Activated CD8-positive, alpha-beta T cell treated with anti-CD3 and anti-CD28 coated beads, Interleukin-2, amount 10 ng/mL, durations not matched to agents 7 days and 5 days (primary cell): ENCODE measurements at places on chromosomes 6 and 20. TPM values are rescaled to one million over a fixed set of nuclear protein-coding genes. Genes with fewer than 3 reads are reported as not detected.

DNA sequence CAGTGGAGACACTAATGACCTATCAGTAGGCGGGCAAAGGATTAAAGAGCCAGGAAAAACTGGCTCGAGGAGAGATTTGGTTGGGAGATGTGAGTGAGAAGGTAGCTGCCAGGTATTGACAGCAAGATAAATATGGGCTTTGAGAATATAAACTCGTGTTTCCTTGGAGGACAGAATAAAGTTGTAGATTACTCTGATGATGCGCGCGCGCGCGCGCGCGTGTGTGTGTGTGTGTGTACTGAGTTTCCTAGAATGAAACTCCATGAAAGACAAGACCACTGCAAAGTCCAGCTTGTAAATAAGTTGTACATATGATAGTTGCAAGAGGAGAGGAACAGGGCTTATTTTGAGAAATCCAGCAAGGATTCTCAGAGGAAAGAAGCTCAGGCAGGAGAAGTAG lies 13.3 kb upstream of the TREM2 start:
- no peaks in the 10 kb centered on the region for H3K4me1 ChIP-seq
- H3K4me3 ChIP-seq = no peak overlapping the region
- no peaks in the 10 kb centered on the region for H3K36me3 ChIP-seq
- peaks cover 22% of the 10 kb centered on the region for H3K27me3 ChIP-seq
- no peak for DNase-seq

GRCh38 chr6:100913400-100914276 lies 32.5 kb upstream of the ASCC3 start:
- H3K27me3 ChIP-seq = peaks cover 9% of the 10 kb centered on the region
- DNase-seq = no peak
- H3K4me1 ChIP-seq = no peaks in the 10 kb centered on the region
- no peaks in the 10 kb centered on the region for H3K36me3 ChIP-seq
- no peak overlapping the region for H3K27ac ChIP-seq
- H3K4me3 ChIP-seq = no peak overlapping the region

- peaks cover 11% of the 10 kb centered on the region for H3K4me1 ChIP-seq
- no peak for DNase-seq
- H3K27me3 ChIP-seq = no peaks in the 10 kb centered on the region
- H3K4me3 ChIP-seq = no peak within 1 kb of the TSS
These were observed at the start of gene SIRPD for GRCh38 chr20:1557605-1558004. Gene SIRPD, minus strand, starts transcription at chr20:1557705. Its CDS starts 52 bp downstream, at chr20:1557653.

The TAGAP gene
- 64.5 TPM for total RNA-seq

The PPP1R3G gene
- 0.11 TPM for total RNA-seq

GRCh38 chr6:168410035-168410434 lies 30.9 kb upstream of the SMOC2 start:
- H3K36me3 ChIP-seq = no peaks in the 10 kb centered on the region
- no peaks in the 10 kb centered on the region for H3K4me1 ChIP-seq
- H3K4me3 ChIP-seq = no peak overlapping the region
- H3K27me3 ChIP-seq = no peaks in the 10 kb centered on the region

DNA sequence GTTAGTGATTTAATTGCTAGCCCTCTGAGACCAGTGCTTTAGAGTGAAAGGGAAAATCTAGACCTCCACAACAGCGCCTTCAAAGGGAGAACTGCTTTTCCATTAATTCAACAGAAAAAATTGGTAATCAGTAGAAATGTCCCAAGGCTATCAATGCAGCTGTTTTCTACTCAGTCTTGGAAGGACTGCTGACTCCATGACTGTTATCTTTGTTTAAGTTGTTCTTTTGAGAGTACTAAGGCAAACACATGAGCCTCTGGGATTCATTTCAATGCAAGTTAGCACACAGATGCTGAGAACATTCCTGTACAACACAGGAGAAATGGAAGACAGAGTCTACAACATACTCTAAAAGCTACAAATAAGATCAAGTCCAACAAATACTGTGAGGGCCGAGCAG lies 301.7 kb upstream of the PTCHD4 start:
- DNase-seq = no peak
- H3K36me3 ChIP-seq = no peaks in the 10 kb centered on the region
- no peaks in the 10 kb centered on the region for H3K27me3 ChIP-seq
- no peak overlapping the region for H3K27ac ChIP-seq
- no peak overlapping the region for H3K4me3 ChIP-seq

- no peak overlapping the region for H3K4me3 ChIP-seq
- no peaks in the 10 kb centered on the region for H3K36me3 ChIP-seq
- H3K27ac ChIP-seq = no peak overlapping the region
- H3K4me1 ChIP-seq = peaks cover 10% of the 10 kb centered on the region
- no peaks in the 10 kb centered on the region for H3K27me3 ChIP-seq
- no peak for DNase-seq
These were observed 22.2 kb upstream of the CCN5 start for GRCh38 chr20:44692932-44693480.

GRCh38 chr6:1635305-1636010 lies 25.7 kb downstream of the FOXC1 start:
- no peak overlapping the region for H3K4me3 ChIP-seq
- no peak overlapping the region for H3K27ac ChIP-seq
- H3K36me3 ChIP-seq = no peaks in the 10 kb centered on the region
- H3K27me3 ChIP-seq = peaks cover 7% of the 10 kb centered on the region
- H3K4me1 ChIP-seq = no peaks in the 10 kb centered on the region

The CLDN20 gene
- total RNA-seq = not detected

GRCh38 chr6:143747347-143747842 lies 69.6 kb downstream of the PHACTR2 start:
- DNase-seq = no peak
- H3K27ac ChIP-seq = no peak overlapping the region
- no peak overlapping the region for H3K4me3 ChIP-seq
- no peaks in the 10 kb centered on the region for H3K4me1 ChIP-seq
- no peaks in the 10 kb centered on the region for H3K27me3 ChIP-seq

DNA sequence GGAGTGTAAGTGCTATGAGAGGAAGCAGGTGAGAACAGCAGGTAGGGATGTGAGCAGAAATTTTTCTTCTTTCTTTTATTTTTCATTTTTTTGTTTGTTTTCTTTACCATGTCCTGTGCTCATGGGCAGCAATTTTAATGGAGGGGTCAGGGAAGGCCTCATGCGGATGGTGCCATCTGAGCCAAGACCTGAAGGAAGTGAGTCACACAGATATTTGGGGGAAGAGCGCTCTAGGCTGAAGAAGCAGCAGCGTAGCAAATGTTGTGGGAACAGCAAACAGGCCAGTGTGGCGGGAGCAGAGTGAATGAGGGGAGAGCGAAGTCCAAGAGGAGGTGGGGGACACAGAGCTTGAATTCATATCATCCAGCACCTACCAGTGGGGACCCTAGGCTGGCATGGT lies 12.7 kb downstream of the SPDEF start:
- H3K36me3 ChIP-seq = no peaks in the 10 kb centered on the region
- no peaks in the 10 kb centered on the region for H3K4me1 ChIP-seq
- no peak overlapping the region for H3K27ac ChIP-seq

- H3K36me3 ChIP-seq = peaks cover 24% of the 10 kb centered on the region
- H3K27ac ChIP-seq = peak overlapping the region; percentile 97
- H3K4me1 ChIP-seq = peaks cover 32% of the 10 kb centered on the region
- peak overlapping the region; percentile 92 for H3K4me3 ChIP-seq
- H3K27me3 ChIP-seq = no peaks in the 10 kb centered on the region
These were observed 301 bp downstream of the PPP1R3D start for GRCh38 chr20:59939879-59940128.

GRCh38 chr20:32282461-32282860 lies 5.0 kb downstream of the KIF3B start:
- no peak overlapping the region for H3K27ac ChIP-seq
- H3K36me3 ChIP-seq = peaks cover 10% of the 10 kb centered on the region
- DNase-seq = no peak
- H3K4me3 ChIP-seq = no peak overlapping the region
- no peaks in the 10 kb centered on the region for H3K27me3 ChIP-seq
- peaks cover 50% of the 10 kb centered on the region for H3K4me1 ChIP-seq

DNA sequence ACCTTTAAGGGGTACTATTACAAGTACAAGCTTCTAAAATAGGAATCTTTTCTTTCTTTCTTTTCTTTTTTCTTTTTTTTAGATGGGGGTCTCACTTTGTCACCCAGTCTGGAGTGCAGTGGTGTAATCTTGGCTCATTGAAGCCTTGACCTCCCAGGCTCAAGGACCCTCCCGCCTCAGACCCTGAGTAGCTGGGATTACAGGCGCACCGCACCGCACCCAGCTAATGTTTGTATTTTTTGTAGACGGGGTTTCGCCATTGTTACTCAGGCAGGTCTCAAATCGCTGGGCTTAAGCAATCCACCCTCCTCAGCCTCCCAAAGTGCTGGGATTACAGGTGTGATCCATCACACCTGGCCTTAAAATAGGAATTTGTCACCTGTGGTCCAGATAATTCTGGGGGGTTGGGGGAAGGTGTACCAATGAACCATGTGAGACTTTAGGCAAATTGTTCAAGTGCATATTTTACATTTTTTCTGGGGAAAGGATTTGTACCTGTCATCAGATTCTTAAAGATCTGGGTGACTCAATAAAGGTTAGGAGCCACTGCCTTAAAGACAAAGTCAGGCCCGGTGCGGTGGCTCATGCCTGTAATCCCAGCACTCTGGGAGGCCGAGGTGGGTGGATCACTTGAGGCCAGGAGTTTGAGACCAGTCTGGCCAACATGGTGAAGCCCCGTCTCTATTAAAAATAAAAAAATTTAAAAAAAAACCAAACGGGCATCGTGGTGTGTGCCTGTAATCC lies 19.7 kb upstream of the SYNJ2 start:
- peaks cover 24% of the 10 kb centered on the region for H3K36me3 ChIP-seq
- peak overlapping the region; percentile 86 for H3K27ac ChIP-seq
- peak overlapping the region; percentile 69 for H3K4me3 ChIP-seq
- no peaks in the 10 kb centered on the region for H3K27me3 ChIP-seq

DNA sequence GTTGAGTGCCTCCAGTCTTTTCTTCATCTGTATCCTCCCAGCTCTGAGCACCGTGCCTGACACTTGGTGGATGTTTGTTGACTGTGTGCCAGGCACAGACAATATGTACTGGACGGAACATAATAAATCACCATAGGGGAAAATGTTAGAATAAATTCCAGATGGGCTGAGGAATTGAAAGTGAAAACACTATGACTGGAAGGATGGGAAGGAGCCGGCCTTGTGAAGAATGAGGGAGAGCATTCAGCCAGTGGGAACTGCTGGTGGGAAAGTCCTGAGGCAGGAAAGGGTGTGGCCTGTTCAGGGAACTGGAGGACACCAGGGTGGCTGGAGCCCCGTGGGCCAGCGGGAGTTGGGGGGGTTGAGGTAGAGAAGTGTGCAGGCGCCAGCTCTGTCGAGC lies 75.4 kb downstream of the MTHFD1L start:
- DNase-seq = no peak
- no peaks in the 10 kb centered on the region for H3K27me3 ChIP-seq
- H3K27ac ChIP-seq = no peak overlapping the region
- H3K4me3 ChIP-seq = no peak overlapping the region
- peaks cover 44% of the 10 kb centered on the region for H3K36me3 ChIP-seq

The NMBR gene
- not detected for total RNA-seq

The DEFB132 gene
- total RNA-seq = not detected

The SLC17A3 gene
- 0.55 TPM for total RNA-seq

GRCh38 chr20:49207076-49207475 lies 12.1 kb upstream of the DDX27 start:
- H3K36me3 ChIP-seq = peaks cover 2% of the 10 kb centered on the region
- no peak for DNase-seq
- H3K27ac ChIP-seq = no peak overlapping the region
- no peaks in the 10 kb centered on the region for H3K27me3 ChIP-seq
- H3K4me1 ChIP-seq = no peaks in the 10 kb centered on the region

DNA sequence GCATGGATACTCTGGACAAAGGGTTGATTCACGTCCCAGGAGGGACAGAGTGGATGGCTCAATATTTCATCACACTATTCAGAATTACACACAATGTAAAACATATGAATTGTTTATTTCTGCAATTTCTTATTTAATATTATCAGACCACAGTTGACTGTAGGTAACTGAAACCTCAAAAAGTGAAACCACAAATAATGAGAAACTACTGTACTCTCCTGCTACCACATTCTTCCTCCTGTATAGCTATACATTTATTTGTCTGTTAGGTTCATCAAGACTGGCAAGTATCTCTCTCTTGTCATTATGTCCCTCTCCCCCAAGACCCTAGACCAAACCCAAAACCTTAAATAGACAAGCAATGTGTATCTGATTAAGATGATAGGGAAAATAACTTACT lies 60.0 kb downstream of the SYCP2 start:
- no peaks in the 10 kb centered on the region for H3K27me3 ChIP-seq
- H3K27ac ChIP-seq = no peak overlapping the region
- no peaks in the 10 kb centered on the region for H3K4me1 ChIP-seq
- DNase-seq = no peak
- no peaks in the 10 kb centered on the region for H3K36me3 ChIP-seq

The PARD6B gene
- 6.0 TPM for total RNA-seq

- no peak for DNase-seq
- no peak overlapping the region for H3K27ac ChIP-seq
- H3K4me3 ChIP-seq = no peak overlapping the region
These were observed 195.4 kb downstream of the TBX18 start for GRCh38 chr6:84568971-84569370.

DNA sequence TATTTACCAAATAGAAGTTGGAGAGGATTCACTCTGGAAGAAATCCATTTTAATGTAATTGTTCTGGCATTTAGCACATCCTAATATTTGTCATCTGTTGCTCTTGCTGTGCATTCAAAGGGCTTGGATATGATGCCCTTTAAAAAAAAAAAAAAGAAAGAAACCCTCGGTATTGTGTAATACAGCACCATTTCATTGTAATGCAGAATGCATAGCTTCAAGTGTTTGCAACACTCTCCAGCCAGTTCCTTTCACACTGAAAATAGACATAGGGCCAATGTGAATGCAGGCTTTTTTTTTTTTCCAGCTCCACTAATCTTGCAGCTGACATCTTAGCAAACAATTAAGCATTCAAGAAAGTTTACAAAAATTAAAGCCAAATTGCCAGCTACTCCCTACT lies 197.4 kb upstream of the POU3F2 start:
- no peak overlapping the region for H3K27ac ChIP-seq
- DNase-seq = no peak
- H3K4me1 ChIP-seq = no peaks in the 10 kb centered on the region
- no peaks in the 10 kb centered on the region for H3K36me3 ChIP-seq
- no peaks in the 10 kb centered on the region for H3K27me3 ChIP-seq

DNA sequence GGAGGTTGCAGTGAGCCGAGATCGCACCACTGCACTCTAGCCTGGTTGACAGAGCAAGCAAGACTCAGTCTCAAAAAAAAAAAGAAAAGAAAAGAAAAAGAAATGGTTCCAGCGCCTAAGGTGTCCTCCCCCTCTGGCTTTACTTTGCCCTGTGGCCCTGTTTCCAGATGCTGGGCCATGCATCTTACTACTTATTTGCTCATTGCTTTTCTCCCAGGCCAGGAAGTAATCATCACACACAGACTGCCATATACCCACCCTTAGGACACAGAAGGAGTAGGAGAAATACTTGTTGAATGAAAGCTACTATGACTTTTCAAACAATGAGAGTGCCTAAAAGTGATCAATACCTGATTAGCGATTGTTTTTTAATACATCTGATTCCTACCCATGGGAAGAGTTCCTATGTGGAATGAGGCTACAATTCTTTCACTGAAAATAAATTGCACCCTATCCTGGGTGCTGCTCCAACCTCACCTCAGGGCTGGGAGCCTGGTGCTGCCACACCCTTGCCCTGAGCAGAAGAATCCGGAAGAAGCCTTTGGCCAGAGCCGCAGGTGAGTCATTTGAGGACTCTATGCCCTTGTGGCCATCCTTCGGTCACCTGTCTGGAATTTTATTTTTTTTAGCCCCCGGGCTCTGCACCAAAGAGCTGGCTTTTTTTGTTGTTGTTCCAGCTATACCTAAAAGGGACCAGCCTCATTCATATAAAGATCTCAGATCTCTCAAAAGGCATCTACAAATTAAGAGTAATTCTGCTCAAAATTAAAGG lies 22.7 kb upstream of the TFAP2C start:
- no peak overlapping the region for H3K27ac ChIP-seq
- H3K4me1 ChIP-seq = no peaks in the 10 kb centered on the region
- H3K27me3 ChIP-seq = no peaks in the 10 kb centered on the region
